Lung (tissue), 17 donors: ENCODE measurements at places on chromosomes 7 and 10.

DNA sequence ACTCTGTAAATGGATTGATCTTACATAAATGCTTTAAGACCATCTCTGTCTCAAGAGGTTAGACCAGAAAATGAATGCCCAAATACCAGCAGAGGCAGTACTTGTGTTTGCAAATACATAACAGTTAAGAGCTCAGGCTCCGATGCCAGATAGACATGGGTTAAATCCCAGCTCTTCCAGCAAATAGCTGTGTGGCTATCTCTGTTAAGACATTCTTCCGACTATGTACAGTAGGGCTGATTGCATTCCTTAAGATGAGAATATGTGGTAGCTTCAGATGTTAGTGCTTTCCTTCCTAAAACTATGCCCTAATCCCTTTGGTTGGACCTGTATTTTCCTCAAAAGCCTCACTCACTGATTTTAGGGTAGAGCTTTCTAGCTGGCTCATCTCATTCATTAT lies 2.2 kb downstream of the IDE start:
- no peak overlapping the region for H3K27ac ChIP-seq
- H3K36me3 ChIP-seq: peaks cover 3% of the 10 kb centered on the region
- H3K27me3 ChIP-seq: no peaks in the 10 kb centered on the region
- peaks cover 7% of the 10 kb centered on the region for H3K4me1 ChIP-seq

- no peaks in the 10 kb centered on the region for H3K36me3 ChIP-seq
- no peak overlapping the region for H3K4me3 ChIP-seq
- peak overlapping the region; percentile 39 for H3K27ac ChIP-seq
- DNase-seq: no peak
- peaks cover 14% of the 10 kb centered on the region for H3K4me1 ChIP-seq
- no peaks in the 10 kb centered on the region for H3K27me3 ChIP-seq
These were observed 65.5 kb upstream of the CREB5 start for GRCh38 chr7:28346676-28347363.

DNA sequence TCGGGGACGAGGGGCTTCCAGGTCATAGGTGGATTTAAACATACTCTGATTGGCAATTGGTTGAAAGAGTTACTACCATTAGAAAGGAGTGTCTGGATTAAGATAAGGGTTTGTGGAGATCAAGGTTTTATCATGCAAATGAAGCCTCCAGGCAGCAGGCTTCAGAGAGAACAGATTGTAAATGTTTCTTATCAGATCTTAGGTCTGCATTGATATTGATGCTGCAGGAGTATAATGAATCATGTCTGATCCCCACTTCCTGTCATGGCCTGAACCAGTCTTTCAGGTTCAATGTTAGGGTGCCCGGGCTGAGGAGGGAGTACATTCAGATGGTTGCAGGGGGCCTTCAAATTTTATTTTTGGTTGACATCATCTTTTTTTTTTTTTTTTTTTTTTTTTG lies 51.4 kb downstream of the SH3PXD2A start:
- no peak overlapping the region for H3K27ac ChIP-seq
- no peaks in the 10 kb centered on the region for H3K27me3 ChIP-seq
- no peak for DNase-seq

- no peaks in the 10 kb centered on the region for H3K27me3 ChIP-seq
- H3K36me3 ChIP-seq: no peaks in the 10 kb centered on the region
- no peak for DNase-seq
- H3K27ac ChIP-seq: no peak overlapping the region
These were observed 102.1 kb downstream of the DOCK4 start for GRCh38 chr7:112104120-112104519.

DNA sequence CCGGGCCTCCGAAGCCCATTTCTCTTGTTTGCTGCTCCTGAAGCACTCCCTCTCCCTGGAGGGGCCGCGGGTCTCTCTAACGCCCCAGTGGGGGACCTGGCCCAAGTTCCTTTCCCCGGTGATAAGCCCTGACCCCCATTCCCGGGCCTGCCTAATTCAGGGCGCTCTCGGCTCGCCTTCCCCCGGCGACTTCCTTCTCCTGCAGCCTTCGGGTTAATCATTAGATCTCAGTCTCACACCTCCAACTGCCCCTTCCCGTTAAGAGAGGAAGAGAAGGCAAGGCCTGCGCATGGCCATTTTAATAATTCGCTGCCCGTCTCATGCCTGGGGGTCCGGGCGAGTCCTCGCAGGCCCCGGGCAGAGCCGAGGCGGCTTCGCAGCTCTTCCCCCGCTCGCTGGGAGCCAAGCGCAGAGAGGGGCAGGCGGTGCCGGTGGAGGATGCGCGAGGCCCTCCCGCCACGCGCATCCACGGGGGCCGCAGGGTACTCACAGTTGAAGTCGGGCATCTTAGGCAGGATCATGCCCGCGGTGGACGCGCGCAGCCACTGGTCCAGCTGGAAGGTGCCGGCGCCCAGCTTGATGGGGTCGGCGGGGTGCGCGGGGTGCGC lies 1.2 kb downstream of the MNX1 start:
- H3K27me3 ChIP-seq: peaks cover 73% of the 10 kb centered on the region
- H3K4me3 ChIP-seq: no peak overlapping the region
- no peak overlapping the region for H3K27ac ChIP-seq
- no peak for DNase-seq
- peaks cover 23% of the 10 kb centered on the region for H3K4me1 ChIP-seq

DNA sequence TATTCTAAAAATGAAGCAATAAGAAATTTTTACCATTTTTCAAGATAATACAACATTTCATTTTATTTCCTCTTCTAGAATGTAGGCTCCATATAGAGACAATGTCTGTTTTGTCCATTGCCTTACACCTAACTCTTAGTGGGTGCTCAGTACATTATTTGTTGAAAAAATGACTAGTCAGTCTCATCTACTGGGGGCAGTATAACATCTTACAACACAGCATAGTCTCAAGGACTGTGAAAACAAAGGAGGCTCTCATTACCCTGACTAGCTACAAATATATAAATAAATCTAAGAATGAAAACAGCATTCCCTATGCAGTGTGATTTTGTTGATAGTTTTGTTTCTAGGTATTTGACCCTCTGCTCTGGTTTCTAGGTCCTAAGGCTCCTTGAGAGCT lies 11.6 kb downstream of the CRPPA start:
- H3K27me3 ChIP-seq: no peaks in the 10 kb centered on the region
- H3K27ac ChIP-seq: no peak overlapping the region
- DNase-seq: no peak
- H3K4me3 ChIP-seq: no peak overlapping the region
- H3K36me3 ChIP-seq: no peaks in the 10 kb centered on the region

GRCh38 chr7:102914585-102914984 lies 1.8 kb downstream of the LRRC17 start:
- H3K27ac ChIP-seq: peak overlapping the region; percentile 22
- H3K4me1 ChIP-seq: peaks cover 29% of the 10 kb centered on the region
- peak; percentile 87 for DNase-seq
- H3K36me3 ChIP-seq: peaks cover 3% of the 10 kb centered on the region

- H3K27me3 ChIP-seq: no peaks in the 10 kb centered on the region
- no peak overlapping the region for H3K4me3 ChIP-seq
- no peak overlapping the region for H3K27ac ChIP-seq
- peaks cover 12% of the 10 kb centered on the region for H3K4me1 ChIP-seq
- DNase-seq: peak; percentile 55
These were observed 15.5 kb upstream of the PHYH start for GRCh38 chr10:13315361-13315760.
